ENCODE measurements at places on chromosomes 2 and 18.

GRCh38 chr2:239630618-239631286 is 229.9 kb upstream of the HDAC4 start:
- DNase-seq: no peak

DNA sequence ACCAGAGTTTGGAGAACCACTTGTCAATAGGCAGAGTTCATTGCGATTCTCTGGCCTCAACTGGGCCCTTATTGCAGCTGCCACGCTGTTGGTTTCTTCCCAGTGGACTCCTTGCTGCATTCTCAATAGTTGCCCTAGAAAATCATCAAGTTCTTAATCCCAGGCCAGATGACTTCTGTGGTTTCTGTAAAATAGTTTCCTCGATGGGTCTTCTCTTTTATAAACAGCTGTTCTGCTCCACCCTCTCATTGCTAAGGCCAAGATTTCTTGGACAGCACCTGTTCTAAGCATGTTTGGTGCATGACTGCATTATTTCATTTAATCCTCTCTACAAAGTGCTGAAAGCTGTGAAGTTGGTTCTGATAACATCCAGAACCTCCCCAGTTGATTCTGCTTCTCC is 131.0 kb downstream of the BCL2L11 start:
- no peak for DNase-seq

DNA sequence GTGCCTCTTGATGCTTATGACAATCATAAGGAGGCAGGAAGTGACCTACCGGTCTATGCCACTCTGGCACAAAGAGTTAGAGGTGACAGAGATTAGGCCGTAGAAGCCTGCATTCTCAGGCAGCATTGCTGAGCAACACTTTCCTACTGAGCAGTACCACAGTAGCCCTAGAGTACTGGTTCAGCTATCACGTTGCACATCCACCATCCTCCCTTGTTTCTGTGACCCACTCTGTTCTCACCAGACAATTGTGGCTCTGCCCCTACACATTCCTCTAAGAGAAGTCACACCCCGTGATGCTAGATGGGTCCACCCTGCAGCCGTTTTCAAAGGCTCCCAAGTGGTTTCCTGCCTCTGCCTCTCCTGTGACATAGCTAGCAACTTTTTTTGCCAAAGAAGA is 22.6 kb upstream of the SUCLG1 start:
- no peak for DNase-seq

DNA sequence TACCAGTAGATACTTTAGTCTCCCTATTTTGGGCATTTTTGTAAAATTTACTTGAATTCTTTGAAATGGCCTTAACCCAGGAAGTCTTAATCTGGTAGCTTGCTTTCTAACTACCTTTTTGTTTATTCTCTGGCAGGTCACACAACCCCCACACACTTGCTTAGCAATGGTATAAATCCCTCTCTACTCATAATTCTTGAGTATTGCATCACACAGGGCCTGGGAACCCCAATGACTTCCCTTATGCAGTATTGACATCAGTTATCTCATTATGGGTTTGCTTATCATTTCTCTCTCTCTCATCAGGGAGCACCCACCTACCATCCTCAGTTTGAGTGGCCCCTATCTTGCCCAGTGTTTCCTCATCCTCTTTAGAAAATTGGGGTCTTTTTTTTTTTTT is 207.1 kb downstream of the KCNS3 start:
- no peak for DNase-seq

DNA sequence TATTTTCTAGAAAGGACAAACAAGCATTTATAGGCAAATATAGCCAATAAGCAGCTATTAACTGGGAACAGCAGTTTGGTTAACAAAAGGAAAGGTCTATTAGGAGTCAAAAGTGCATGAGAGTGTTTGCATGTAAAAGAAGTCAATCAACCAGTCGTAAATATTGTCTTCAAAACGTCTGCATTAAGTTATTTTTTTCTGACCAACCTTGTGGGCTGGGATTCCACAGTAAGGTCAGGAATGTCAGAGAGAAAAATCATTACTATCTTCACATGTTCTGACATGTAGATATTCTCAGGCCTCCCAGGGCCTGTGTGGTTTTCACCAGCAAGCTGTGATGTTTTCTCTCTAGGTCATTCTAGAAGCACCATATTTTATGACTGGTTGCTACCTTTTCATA is 922.5 kb downstream of the SUCLG1 start:
- no peak for DNase-seq

DNA sequence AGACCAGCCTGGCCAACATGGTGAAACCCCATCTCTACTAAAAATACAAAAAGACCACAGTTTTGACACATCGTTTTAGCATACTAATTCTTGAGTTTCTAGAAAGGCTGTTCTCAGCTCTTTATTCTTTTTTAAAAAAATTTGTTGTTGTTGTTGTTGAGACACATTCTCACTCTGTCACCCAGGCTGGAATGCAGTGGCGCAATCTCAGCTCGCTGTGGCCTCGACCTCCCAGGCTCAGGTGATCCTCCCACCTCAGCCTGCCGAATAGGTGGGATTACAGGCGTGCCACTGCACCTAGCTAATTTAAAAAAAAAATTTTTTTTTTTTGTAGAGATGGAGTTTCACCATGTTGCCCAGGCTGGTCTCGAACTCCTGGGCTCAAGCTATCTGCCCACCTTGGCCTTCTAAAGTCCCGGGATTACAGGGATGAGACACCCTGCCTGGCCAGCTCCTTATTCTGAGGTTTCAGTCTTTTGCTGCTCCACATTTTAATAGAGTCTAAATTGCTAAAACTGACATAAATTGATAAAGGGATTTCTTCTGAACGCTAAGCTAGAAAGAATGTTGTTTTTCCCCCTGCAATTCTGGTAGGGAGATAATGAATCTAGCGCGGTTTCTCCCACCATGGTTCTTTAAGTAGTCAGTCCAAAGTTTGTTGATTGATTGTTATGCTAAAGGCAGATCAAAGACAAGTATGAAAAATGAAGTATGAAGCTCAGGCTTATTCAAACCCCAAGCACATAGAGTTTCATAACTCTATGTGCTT is 32.6 kb upstream of the CABLES1 start:
- DNase-seq: no peak

- no peak for DNase-seq
Measured at GRCh38 chr2:9228088-9228751, 21.6 kb downstream of the ASAP2 start.

- no peak for DNase-seq
Measured at GRCh38 chr18:13835202-13835601, 11.3 kb downstream of the MC5R start.

GRCh38 chr2:236644502-236644911 is 74.9 kb downstream of the ACKR3 start:
- DNase-seq: no peak

- no peak for DNase-seq
Measured at GRCh38 chr18:55510809-55511208, 77.2 kb downstream of the TCF4 start.

- DNase-seq: no peak
Measured at GRCh38 chr18:74994502-74995418, 214.2 kb downstream of the PTGR3 start.

DNA sequence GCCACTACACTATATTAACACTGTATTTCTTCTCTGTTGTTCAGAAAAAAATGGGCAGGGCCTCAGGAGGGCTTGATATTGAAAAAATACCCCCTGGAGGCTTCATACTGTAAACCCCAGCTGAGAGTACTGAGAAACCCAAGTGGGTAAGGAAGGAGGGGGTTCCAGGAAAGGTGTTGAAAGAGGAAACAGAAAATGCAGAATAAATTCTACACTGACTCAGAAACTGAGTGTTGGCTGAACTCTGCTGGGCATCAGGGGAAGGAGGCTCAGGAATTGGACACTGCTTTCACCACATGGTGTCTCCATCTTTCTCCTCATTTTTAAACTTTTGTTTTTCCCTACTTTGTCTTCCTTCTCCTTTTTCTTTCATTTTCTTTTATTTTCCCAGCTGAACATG is 253.7 kb downstream of the DYM start:
- no peak for DNase-seq

GRCh38 chr2:114056294-114057143 is 166.6 kb downstream of the ACTR3 start:
- DNase-seq: no peak

GRCh38 chr2:128415779-128416061 is 97.1 kb upstream of the HS6ST1 start:
- no peak for DNase-seq

- no peak for DNase-seq
Measured at GRCh38 chr2:210654091-210654490, 97.7 kb downstream of the CPS1 start.

DNA sequence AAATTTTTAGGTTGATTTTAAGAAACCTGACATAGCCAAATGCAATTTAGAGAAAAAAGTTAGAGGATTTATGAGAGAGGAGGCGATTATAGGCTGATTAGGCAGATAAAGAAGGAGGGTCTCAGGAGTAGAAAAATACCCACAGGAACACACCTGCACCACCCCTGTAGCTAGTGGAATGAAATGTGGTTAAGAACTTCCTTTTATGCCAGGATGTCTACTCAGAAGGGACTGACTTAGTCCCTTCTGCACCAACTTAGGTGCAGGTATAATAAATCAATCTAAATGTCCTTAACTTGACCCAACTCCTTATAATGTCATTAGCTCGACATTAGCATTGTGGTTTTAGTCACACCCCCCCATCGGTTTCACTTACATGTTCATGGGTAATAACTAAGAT is 1274.5 kb upstream of the TMEFF2 start:
- no peak for DNase-seq

DNA sequence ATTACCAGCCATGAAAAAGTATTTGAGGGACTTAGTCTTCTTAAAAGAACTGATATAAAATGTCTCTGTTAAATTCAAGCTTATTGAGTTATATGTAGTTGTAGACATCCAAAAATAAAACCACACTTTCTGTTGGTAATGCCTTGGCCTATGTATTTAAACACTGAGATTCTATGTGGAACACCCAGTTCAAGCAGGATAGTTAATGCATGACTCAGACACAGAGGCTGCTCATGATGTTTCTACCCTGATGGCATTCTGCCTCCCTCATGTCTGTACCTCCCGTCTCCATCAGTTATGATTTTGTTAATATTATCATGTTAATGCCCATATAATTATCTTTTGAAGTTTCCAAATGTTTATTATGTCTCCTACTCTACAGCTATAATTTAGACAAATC is 164.5 kb downstream of the XIRP2 start:
- DNase-seq: no peak

GRCh38 chr18:78496079-78496478 is 483.5 kb upstream of the SALL3 start:
- DNase-seq: no peak

GRCh38 chr2:143730155-143730952 is 601.1 kb downstream of the ARHGAP15 start:
- DNase-seq: no peak

DNA sequence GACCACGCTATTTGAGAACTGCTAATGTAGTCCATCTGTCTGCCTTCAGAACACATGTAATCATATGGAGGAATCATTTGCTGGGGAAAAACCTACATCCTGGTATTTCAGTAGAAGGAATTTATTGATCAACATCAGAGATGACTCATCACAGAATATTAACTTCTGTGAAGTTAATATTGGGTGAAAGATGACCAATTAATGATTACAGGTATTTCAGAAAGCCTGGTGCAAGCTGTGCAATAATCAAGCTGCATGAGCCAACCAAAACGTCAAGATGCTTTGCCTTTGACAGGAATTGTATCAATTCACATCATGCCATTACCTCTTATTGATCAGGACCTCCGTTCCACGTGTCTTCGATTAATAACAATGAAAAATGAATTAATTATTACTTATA is 9.4 kb upstream of the SPATS2L start:
- no peak for DNase-seq

- DNase-seq: no peak
Measured at GRCh38 chr2:28698545-28698944, 53.1 kb upstream of the PPP1CB start.

DNA sequence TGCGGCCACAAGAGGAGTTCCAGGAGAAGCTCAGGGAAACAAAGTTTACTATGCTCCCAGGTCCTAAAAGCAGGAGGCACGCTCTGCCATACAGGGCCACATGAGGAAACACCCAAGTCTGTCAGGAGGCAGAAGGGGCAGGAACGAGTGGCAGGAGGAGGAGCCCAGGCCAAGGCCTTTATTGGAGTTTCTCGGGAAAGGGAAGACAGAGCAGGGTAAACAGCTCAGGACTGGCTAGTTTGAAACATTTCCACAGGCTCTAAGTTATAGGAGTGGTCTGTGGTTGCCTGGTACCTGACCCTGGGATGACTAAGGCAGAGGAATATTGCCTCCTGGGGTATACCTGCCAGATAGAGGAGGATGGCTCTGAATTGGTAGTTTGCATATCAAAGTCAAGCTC is 3.7 kb upstream of the ZNF638 start:
- no peak for DNase-seq

DNA sequence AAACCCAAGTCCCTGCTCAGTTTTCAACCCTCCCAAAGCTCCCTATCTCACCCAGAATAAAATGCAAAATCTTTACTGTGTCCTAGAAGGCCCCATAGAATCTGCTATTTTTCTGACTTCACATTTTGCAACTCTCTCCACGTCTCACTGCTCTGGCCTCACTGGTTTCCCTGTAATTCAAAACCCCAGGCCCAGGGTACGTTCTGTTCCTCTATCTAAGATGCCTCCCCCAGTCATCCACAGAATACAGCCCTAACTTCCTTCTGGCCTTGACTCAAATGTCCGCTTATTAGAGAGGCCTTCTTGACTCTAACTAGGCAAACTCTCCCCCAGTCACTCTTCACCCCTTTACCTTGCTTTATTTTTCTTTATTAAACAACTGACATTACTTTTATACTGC is 42.0 kb downstream of the FAM161A start:
- DNase-seq: no peak

GRCh38 chr18:26103579-26103978 is 13.2 kb upstream of the SS18 start:
- DNase-seq: no peak

GRCh38 chr2:10252661-10253060 is 50.0 kb upstream of the HPCAL1 start:
- no peak for DNase-seq

GRCh38 chr2:179057737-179058136 is 7.8 kb upstream of the CCDC141 start:
- no peak for DNase-seq

GRCh38 chr2:239790721-239791120 is 234.4 kb downstream of the NDUFA10 start:
- no peak for DNase-seq
